Lung microvascular endothelial cell (primary cell): ENCODE measurements at places on chromosomes 3 and 15.

GRCh38 chr15:64640146-64640871 is 135.1 kb downstream of the RBPMS2 start:
- DNase-seq, result peak; percentile 29

- peak; percentile 77 for DNase-seq
These were observed 138.4 kb downstream of the PLCL2 start for GRCh38 chr3:17023006-17023664.

DNA sequence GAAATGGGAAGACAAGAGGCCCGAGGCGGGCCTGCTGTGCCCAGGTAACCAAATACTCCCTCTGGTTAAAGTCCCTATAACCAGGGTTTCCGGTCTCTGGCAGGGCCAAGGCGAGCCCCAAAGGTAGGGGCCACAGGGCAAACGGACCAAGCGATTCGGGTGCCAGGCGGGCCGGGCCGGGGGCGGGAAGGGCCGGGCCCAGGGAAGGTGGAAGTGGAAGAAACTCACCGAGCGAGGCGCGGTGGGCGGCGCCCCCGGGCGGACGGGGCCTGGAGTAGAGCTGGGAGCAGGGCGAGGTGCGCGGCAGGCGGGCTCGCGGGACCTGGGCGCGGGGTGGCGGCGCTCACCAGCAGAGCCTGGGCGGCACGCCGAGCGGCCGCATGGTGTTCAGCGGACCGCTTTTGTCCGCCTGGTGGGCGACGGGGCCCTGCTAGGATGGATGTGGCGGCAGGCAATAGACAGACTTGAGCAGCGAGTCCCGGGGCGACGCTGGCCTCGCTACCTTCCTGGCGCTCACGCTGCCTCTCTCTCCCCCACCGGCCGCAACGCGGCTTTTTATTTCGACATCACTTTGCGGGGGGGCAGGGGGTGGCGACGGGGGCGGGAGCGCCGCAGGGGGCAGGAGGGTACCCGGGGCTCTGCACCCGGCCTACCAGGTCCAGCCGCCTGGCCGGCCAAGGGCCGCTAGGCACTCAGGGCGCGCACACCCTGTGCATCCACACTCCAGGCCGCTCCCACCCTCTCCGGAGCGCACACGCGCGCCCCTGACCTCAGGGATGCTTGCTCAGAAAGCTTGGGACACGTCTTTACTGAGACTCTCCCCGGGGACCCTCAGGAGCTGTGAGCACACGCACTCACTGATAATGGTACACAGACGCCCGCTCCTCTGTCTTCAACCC is at the start of gene GATA2:
GATA2 (minus strand) TSS at position 531 of the 899 bp plus-strand sequence. CDS start 6,170 bp downstream, outside the sequence.
- peak; percentile 71 for DNase-seq

- DNase-seq, result no peak
These were observed 67.3 kb downstream of the TGFBR2 start for GRCh38 chr3:30673425-30674341.

DNA sequence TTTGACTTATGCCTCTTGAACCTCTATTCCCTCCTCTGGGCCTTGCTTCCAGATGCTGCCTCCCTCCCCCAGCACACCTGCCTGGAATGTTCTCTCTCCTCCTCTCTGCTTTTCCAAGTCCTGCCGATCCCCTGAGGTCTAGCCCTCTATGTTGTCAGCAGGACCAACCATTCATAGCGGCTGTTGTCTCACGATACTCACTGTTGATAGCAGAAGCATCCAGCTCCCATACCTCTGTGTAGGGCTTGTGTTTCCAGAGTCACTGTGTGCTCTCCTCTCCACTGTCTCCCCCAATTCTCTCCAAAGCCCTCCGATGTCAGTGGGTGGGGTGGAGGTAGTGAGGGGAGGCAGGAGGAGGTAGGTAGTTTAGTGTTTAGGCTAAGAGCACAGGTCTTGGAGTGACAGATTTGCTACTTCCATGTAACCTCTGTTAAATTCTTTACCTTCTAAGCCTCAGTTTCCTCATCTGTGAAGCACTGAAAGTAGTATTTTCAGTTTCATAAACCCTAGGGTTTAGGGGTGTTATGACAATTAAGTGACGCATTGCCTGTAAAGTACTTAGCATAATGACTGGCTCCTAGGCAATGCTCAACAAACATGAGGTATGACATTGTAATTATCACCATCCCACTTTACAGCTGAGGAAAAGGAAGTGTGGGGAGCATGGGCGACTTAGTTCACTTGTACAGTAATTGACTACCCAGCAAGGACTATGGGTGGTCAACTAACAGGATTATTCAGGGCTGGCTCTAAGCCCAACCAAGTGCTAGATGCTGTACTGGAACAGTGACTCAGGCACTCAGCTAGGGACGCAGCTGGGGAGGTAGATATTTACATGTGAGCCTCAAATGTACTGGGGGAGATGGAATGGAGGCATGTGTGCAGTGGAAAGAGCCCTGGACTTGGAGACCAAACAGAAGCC is 122.8 kb downstream of the CACNA1D start:
- DNase-seq, result no peak

DNA sequence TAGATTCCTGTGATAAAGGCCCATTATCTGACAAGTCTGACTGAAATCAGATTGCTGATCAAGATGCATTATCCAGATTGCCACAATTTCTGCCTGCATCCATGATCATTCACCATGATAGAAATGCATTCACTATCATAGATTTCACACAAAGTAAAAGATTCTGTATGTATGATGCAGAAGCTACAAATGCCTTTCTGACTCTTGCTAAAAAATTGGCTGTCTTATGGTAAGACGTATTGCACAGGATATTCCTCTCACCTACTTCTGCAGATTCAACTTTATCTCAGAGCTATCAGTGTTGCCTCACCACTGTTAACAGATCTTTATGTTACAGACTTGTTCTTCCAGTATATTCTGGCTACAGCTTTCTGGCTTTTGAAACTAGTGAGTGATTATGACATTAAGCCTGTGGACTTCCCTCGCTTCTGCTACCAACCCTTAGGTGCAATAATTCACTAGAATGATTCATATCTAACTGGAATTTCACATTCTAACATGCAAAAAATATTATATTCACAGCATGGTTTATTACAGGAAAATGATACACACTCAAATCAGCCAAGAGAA is 955.3 kb downstream of the EPHA3 start:
- no peak for DNase-seq

- no peak for DNase-seq
These were observed 19.1 kb upstream of the RPL22L1 start for GRCh38 chr3:170889132-170889531.

DNA sequence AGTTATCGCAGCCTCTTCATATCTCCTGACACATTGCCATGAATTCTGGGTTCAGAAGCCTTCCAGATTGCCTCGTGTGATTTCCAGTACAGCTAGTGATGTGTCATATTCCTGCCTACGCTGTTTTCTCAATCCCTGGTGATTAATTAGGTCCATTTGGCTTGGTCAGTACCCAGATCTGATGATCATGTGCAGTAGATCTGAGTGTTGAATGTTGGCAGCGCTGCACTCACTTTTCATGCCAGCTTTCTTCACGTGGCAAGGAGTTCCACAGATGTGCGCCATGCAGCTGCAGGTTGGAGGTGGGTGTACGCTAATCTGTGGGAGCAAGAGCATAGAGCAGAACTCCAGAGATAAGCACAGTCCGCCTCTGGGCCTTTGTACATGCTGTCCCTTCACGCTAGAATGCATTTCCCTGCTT is 86.9 kb upstream of the COL6A5 start:
- no peak for DNase-seq

DNA sequence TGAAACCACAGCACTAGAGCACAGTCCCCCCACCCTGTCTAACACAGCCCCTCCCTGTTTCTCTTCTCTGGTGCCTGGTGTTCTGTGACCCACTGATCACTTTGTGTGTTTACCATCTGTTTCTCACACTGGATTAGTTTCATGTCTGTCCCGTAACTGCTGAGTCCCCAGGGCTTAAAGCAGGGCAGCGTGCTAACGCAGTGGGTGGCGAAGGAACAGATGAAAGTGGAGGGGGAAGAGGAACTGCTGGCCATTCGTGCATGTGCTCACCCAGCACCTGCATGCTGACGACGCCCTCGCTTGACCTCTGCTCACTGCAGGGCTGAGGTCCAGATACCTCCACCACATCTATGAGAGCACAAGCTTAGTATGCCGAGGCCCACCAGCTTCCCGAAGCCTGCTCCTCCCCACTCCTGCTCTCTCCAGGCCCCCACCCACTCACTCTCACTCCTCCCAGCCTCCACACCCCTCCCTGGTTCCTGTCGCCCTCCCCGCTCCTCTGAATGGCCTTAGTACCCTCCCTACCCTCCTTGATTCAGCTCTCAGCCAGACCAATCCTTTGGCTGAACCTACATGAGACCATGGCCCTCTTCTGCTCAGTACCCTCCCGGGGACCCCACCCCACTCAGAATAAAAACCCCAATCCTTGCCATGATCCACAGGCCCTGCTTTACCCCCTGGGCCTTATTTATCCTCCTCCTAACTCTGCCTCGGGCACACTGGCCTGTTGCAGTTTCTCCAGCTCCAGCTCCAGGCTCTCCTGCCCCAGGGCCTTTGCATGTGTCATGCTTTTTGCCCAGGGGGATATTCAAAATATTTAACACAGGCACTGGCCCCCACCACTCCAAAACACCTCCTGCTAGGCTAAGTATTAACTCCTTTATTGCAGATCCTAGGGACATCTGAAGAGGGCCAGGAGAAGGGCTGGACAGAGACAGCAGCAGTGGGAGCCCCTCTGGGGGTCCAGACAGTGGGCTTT is 15.1 kb upstream of the IQSEC1 start:
- DNase-seq, result no peak

DNA sequence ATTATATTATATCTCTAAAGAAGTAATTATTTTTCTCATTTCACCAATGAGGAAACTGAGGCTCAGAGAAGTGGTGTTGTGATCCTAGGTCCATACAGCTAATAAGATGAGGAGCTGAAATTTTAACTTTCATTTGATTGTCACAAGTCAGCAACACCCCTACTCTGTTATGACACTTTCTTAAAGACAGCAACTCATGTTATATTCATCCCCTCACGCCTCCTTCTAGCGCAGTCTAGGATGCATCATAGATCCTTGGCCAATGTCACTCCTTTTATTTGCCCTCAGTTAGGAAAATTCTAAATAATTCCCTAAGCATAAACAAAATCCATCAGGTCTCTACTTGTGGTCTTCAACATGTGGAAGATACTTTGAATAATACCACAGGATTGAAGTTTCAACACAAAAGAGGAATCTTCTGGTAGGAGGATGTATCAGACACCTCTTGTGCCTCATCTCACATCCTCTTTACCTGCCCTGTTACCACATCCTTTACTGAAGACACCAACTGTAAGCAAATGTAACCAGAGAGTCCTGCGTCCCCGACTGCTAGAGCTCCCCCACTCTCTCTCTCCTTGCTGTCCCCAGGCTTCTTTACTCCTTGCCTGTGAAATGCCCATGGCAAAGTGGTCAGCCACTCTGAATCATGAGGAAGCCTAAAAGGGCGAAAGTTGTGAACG is 53.7 kb downstream of the TRIM42 start:
- DNase-seq, result no peak

DNA sequence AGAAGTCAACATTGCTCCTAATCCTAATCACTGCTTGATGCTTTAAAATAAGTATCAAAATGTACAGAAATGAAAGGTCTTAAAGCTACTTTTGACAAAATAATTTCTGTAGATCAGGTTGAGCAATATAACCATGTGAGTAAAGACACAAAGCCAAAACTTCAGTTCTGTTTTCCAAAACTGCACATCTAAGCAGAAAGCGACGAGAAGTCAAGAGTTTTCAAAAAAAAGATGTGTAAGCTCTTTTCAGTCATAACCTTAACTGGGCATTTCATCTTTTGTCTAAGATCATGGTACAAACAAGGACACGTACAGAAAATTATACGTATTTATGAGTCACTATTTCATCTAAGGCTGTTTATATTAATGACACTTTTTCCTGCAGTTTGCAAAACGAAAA is 608.8 kb downstream of the FOXP1 start:
- DNase-seq, result no peak

GRCh38 chr15:39579487-39580116 is 1.3 kb upstream of the THBS1 start:
- DNase-seq, result peak; percentile 94

GRCh38 chr15:55959744-55960447 is 33.5 kb downstream of the NEDD4 start:
- no peak for DNase-seq

DNA sequence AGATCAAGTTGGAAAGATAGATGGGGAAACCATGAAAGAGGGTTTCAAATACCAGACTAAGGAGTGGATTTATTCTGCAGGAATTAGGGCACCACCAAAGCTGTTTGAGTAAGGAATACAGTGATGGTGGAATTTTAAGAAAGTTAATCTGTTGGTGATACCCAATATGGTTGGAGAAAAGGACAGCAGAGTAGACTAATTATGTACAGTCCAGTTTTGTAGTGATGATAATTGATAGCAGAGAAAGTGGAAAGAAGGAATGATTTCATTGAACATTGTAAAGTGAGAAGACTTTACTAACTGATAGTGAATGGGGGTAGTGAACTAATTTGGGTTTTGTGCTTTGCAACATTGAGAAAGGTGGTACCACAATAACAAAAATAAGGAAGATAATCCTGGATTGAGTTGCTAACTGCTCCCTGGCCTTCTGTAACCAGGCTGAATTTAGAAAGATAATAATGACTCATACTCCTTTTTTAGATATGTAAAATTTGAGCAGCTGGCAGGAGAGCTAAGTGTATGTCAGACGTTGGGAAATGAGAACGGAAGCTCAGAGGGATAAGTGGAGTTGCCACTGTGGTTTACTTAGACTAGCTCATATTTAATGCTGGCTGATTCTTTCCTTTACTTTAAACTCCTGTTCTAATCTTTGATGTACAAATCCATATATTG is 16.9 kb downstream of the TCAIM start:
- peak; percentile 78 for DNase-seq

DNA sequence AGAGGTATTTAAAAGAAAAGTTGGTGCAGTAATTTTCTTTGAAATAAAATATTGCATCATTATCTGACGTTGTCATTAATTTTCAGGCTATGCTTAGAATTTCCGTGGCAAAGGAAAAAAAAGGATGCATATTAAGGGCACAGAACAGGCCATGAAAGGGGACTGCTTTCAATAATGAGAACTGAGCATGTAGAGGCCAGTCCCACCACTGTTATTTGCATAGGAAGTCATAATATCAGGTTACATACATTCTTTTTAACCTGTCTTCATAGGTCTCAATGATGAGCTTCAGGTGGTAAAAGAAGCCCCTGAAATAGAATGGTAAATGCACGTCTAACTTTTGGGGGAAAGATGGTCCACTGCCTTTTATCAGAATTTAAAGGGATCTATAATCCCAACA is 272.1 kb upstream of the ALCAM start:
- no peak for DNase-seq
